H1 (cell line): ENCODE measurements at places on chromosomes 3 and 15. TPM values are rescaled to one million over a fixed set of nuclear protein-coding genes. Genes with fewer than 3 reads are reported as not detected.

NPAP1 gene
- 0.07 TPM in 1 of 2 replicates, not detected in the other for total RNA-seq

UPK1B gene
- total RNA-seq, result 0.29 and 0.67 TPM in 2 replicates

EXD1 gene
- 0.54 TPM in 1 of 2 replicates, not detected in the other for total RNA-seq

DNA sequence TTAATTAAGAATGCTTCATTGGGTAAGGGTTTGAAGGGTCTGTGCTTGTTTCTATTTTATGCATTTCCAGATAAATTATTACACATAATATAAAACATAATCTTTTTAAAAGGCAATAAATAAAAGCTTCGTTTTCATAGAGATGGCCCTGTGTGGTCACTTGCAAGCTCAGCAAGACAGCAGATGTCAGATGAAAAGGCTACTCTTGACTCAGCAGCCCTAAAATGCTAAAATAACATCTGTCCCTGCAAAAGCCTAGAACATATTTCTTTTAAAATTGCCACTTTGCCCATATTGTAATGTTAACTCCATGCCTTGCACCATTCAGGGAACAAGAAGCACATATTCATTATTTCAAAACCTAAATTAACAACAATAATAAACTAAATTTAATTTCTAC lies 349.4 kb downstream of the CNTN3 start:
- no peaks in the 10 kb centered on the region for H3K4me1 ChIP-seq
- H3K36me3 ChIP-seq, result no peaks in the 10 kb centered on the region
- H3K27ac ChIP-seq, result no peak overlapping the region

- H3K27me3 ChIP-seq, result no peaks in the 10 kb centered on the region
- no peak for DNase-seq
- no peak overlapping the region for H3K4me3 ChIP-seq
Measured at GRCh38 chr15:73794443-73795133, 41.4 kb upstream of the INSYN1 start.

DNA sequence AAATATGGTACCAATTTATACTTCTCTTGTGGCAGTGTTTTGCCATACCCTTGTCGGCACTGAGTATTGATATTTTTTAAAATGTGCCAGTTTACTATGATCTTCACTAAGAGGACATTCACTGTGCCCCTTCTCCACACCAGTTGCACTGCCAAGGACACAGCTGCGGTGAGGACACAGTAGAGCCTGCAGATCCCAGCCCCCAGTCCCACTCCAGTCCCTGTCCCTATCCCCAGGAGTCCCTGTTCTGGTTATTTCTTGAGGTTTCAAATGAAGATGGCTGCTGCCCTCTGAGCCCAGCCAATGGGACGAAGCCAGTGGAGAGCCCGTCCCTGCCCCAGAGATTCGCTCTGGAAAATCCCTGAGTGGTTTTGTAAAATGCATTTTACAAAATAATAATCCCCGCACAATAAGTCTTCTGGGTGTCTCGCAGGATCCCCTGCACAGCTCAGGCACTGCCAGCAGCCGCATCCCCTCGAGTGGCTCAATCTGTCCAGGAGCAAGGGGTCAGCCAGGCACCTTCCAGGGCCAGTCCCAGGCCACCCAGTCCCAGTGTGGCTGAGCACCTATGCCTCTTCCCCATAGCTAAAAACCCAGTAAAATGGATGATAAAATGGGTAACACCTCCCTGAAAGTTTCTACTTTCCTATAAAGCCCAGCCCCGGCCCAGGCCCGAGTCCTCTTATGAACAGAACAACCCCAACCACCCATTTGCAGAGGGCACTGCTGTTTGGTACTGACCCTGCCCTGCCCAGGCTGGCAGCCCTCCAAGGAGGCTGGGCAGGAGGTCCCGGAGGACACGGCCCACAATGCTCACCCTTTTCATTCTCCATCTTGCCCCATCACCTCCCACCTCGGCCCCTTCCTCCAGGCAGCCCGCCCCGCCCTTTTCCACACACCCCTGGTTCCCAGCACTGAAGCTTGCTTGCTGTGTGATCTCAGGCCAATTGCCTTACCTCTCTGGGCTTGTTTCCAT lies 91.1 kb downstream of the VGLL4 start:
- no peaks in the 10 kb centered on the region for H3K36me3 ChIP-seq
- no peak for DNase-seq
- H3K4me3 ChIP-seq, result no peak overlapping the region
- no peak overlapping the region for H3K27ac ChIP-seq

- DNase-seq, result no peak
- H3K4me1 ChIP-seq, result peaks cover 3% of the 10 kb centered on the region; the same call in 1 of the 2 replicates
- no peaks in the 10 kb centered on the region for H3K36me3 ChIP-seq
- no peak overlapping the region for H3K27ac ChIP-seq
- no peak overlapping the region for H3K4me3 ChIP-seq
- no peaks in the 10 kb centered on the region for H3K27me3 ChIP-seq
Measured at GRCh38 chr3:105503191-105503593, 136.5 kb downstream of the ALCAM start.

DNA sequence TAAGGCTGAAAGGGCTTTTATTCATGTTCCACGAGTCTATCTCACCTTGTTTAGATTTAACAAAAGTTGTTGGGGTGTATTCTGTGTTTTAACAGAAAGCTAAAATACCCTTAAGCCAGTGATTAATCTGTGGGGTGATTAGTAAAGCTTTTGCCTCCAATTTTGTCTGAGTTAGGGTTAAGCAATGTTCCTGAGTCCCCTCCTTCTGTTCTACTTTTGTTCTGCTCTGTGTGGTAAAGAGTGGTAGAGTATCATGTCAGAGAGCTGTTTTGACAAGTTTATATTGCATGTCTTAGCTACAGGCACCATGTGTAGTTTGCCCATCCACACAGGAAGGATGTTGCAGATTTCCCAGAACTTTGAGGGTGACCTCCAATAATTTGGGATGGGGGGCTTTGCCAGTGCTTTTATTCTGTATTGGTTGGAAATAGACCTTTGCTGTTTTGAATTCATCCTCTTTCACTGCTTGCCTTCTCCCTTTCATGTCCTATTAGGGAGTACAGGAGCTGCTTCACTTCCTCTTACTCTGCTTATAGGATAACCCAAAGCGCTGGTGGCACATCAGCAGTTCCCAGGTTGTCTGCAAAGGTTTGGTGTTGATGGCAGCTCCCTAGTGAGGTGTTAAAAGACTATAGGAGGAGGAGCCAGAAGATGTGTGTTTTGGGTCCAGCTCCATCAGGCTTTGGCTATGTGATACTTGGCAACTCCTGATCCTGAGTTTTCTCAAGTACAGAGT lies 7.4 kb downstream of the PDE8A start:
- no peaks in the 10 kb centered on the region for H3K36me3 ChIP-seq
- DNase-seq, result no peak
- no peaks in the 10 kb centered on the region; the same call in 1 of the 2 replicates for H3K27me3 ChIP-seq
- H3K27ac ChIP-seq, result no peak overlapping the region
- H3K4me3 ChIP-seq, result no peak overlapping the region

- DNase-seq, result no peak
- H3K27ac ChIP-seq, result no peak overlapping the region
- no peak overlapping the region for H3K4me3 ChIP-seq
- H3K27me3 ChIP-seq, result no peaks in the 10 kb centered on the region
- no peaks in the 10 kb centered on the region for H3K4me1 ChIP-seq
Measured at GRCh38 chr15:83999396-84000135, 236.0 kb upstream of the GOLGA6L4 start.

DNA sequence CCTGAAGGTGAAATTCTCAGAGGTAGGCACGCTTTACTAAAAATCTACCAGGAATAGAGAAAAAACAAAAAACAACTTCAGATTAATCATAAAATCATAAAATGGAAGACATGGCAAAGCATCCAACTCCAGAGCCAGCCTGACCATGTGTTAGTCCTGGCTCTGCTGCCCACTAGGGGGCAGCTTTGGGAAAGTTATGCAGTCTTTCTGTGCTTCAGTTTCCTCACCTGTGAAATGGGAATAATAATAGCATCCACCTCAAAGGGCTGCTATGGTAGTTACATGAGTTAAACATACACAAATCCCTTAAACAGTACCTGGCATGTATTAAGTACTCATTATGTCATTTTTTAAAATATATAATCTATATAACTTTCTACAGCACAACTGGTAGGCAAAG lies 52.3 kb downstream of the WNT5A start:
- no peak overlapping the region for H3K27ac ChIP-seq
- H3K27me3 ChIP-seq, result no peaks in the 10 kb centered on the region
- peak; percentile 54 for DNase-seq
- H3K36me3 ChIP-seq, result no peaks in the 10 kb centered on the region
- H3K4me1 ChIP-seq, result no peaks in the 10 kb centered on the region

DNA sequence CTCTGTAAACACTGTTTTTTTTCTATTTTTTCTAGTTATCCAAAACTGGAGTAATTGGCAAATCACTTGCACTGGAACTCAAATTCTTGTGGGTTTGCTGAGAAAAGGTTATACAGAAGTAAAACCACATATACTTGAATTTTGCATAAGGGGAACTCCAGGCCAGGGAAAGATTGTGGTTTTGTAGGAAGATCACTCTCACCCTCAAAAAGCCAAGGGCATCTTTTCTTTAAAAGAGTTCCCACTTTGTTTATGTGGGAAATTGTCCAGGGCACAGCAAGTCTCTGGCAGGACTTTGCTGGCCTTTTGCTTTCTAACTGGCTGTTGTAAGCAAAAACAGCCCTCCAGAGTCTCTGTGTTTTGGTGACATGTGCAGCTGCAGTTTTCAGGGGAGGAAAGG lies 340.3 kb upstream of the RBMS3 start:
- no peak for DNase-seq
- H3K36me3 ChIP-seq, result no peaks in the 10 kb centered on the region
- no peaks in the 10 kb centered on the region for H3K4me1 ChIP-seq
- H3K4me3 ChIP-seq, result no peak overlapping the region

DNA sequence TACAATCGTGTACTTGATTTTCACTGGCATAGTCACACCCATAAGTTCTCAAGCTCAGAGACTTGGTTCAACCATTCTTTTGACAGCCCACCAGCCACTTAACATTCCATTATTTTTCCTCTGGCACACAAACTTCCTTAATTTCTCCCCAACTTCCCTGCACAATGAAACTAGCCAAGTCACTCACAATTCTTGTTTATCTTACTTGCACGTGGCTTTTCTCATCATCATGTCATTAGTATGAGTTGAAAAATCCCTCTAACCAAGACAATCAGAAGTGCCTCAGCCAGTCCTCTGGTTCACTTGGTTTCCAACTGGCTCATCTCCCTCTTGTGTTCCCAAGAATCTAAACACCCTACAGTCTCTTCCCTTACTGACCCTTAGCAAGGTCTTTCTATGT lies 110.5 kb upstream of the PTPRG start:
- DNase-seq, result no peak
- H3K27ac ChIP-seq, result no peak overlapping the region
- no peaks in the 10 kb centered on the region for H3K4me1 ChIP-seq
- no peaks in the 10 kb centered on the region for H3K36me3 ChIP-seq
- no peaks in the 10 kb centered on the region for H3K27me3 ChIP-seq
- no peak overlapping the region for H3K4me3 ChIP-seq

DNA sequence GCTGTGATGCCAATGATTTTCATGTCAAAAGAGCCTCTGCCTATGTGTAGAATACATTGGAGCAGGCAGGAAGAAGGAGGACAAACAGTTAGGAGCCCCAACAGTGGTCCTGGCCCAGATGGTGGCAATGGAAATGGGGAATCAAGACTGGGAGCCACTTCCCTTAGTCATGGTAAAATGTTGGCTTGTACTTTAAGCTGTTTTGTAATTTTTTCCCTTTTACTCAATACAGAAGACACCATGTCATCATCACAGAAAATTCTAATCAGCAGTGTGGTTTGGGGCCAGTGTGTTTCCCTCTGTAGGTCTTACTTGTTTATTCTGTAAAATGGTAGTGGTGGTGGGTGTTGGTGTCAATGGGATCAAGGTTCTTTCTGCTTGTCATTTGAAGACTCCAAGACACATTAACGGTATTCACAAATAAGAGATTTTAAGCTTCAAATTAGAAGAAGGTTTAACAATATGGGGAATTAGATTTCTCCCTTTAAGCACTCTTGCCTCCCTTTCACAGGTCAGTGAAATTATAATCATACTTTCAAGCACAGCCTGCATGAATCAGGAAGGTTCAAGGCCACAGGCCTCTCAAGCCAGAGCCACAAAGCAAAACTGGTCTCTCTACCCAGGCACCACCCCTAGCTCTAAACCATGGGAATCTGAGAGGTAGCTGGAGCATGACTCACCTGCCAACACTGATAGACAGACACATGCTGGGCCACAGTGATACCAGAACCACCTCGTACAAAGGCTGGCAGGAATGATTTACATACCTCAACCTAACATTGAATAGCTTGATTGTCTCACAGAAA lies 24.9 kb downstream of the SIAH2 start:
- no peak overlapping the region for H3K4me3 ChIP-seq
- no peaks in the 10 kb centered on the region for H3K27me3 ChIP-seq
- no peak overlapping the region for H3K27ac ChIP-seq
- H3K4me1 ChIP-seq, result peaks cover 9% of the 10 kb centered on the region
- DNase-seq, result no peak

DNA sequence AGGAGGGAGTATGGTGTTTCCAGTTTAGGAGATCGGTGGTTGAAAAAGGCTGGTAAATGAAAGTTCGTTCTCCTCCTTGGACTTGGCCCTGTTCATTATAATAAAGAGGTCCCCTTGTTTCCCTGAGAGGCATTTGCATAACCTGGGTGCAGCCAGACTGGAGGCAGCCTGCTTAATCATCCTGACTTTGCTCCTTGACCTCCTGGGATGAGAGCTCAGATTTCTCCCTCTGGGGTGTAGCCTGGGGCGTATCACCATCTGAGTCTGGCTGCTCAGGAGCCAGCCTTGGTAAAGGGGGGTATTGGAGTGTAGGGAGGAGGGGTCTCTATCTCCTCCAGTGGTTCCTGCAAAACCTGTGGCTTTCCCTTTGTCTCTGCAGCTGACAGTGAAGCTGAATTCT lies 21.3 kb upstream of the ACAD9 start:
- H3K36me3 ChIP-seq, result no peaks in the 10 kb centered on the region
- no peak overlapping the region for H3K4me3 ChIP-seq
- H3K4me1 ChIP-seq, result no peaks in the 10 kb centered on the region
- no peaks in the 10 kb centered on the region for H3K27me3 ChIP-seq
- no peak overlapping the region for H3K27ac ChIP-seq

GRCh38 chr3:45980819-45981218 lies 14.8 kb downstream of the FYCO1 start:
- no peaks in the 10 kb centered on the region for H3K27me3 ChIP-seq
- no peak overlapping the region for H3K4me3 ChIP-seq
- no peak overlapping the region for H3K27ac ChIP-seq
- no peak for DNase-seq
- peaks cover 58% of the 10 kb centered on the region for H3K36me3 ChIP-seq

DNA sequence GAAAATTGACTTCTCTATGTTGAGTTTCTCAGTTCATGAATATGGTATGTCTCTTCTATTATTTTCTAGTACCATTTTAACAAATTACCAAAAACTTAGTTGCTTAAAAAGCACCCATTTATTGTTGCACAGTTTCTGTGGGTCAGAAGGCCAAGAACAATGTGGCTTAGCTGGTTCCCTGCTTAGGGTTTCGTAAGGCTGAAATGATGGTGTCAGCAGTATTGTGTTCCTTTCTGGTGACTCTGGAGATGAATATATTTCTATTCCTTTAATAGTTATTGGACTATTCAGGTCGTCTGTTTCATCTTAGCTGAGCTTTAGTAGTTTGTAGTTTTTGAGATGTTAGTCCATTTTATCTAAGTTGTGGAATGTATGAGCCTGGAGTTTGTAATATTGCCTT lies 44.9 kb downstream of the IL1RAP start:
- no peak for DNase-seq
- no peaks in the 10 kb centered on the region for H3K36me3 ChIP-seq
- no peak overlapping the region for H3K4me3 ChIP-seq
- no peaks in the 10 kb centered on the region for H3K4me1 ChIP-seq
- no peak overlapping the region for H3K27ac ChIP-seq
